ENCODE measurements at places on chromosomes 6 and 20. TPM values are rescaled to one million over a fixed set of nuclear protein-coding genes. Genes with fewer than 3 reads are reported as not detected.

FABP7 gene
- total RNA-seq = not detected

PKIB gene
- 45.0 TPM for total RNA-seq

SAMD10 gene
- 2.6 TPM for total RNA-seq

HLA-DQA1 gene
- total RNA-seq = 0.43 TPM

RHAG gene
- total RNA-seq = not detected

Measured in placental pericyte (primary cell).